ENCODE measurements at places on chromosomes 2 and 18. TPM values are rescaled to one million over a fixed set of nuclear protein-coding genes. Genes with fewer than 3 reads are reported as not detected.

GKN2 gene
- total RNA-seq, result not detected

LYPD1 gene
- total RNA-seq, result 9.8 TPM

POTEI gene
- not detected for total RNA-seq

NEURL3 gene
- total RNA-seq, result not detected

WDPCP gene
- 7.9 TPM for total RNA-seq

MRPL33 gene
- 68.1 TPM for total RNA-seq

REG1B gene
- total RNA-seq, result not detected

NCK2 gene
- total RNA-seq, result 24.4 TPM

NGEF gene
- 0.69 TPM for total RNA-seq

C2orf80 gene
- not detected for total RNA-seq

FBXO36 gene
- 5.0 TPM for total RNA-seq

CD8A gene
- total RNA-seq, result not detected

IL36A gene
- not detected for total RNA-seq

DNAJC5G gene
- total RNA-seq, result 2.4 TPM

HOXD4 gene
- 34.3 TPM for total RNA-seq

LGALSL gene
- 5.9 TPM for total RNA-seq

SIX3 gene
- total RNA-seq, result 0.59 TPM

SMAD2 gene
- 117 TPM for total RNA-seq

LDLRAD4 gene
- 5.5 TPM for total RNA-seq

TXNDC2 gene
- 0.13 TPM for total RNA-seq

WNT10A gene
- 0.47 TPM for total RNA-seq

HAAO gene
- total RNA-seq, result 2.4 TPM

FNDC4 gene
- 1.3 TPM for total RNA-seq

ANKRD53 gene
- 0.64 TPM for total RNA-seq

E2F6 gene
- 35.5 TPM for total RNA-seq

C2orf66 gene
- 0.28 TPM for total RNA-seq

RNF152 gene
- total RNA-seq, result 3.6 TPM

DSEL gene
- 24.9 TPM for total RNA-seq

STARD6 gene
- not detected for total RNA-seq

CPO gene
- total RNA-seq, result not detected

ADD2 gene
- total RNA-seq, result 6.6 TPM

FAM124B gene
- total RNA-seq, result not detected

EMILIN2 gene
- 23.4 TPM for total RNA-seq

ACADL gene
- 0.15 TPM for total RNA-seq

MAP3K19 gene
- total RNA-seq, result not detected

GRB14 gene
- 0.55 TPM for total RNA-seq

RAMP1 gene
- total RNA-seq, result 24.8 TPM

TUBA3E gene
- not detected for total RNA-seq

CPLX4 gene
- not detected for total RNA-seq

EVA1A gene
- total RNA-seq, result 4.0 TPM

REG3G gene
- total RNA-seq, result not detected

MAP2 gene
- total RNA-seq, result 2.0 TPM

B4GALT6 gene
- total RNA-seq, result 6.0 TPM

RUFY4 gene
- 1.3 TPM for total RNA-seq

TDRD15 gene
- total RNA-seq, result not detected

ABHD1 gene
- 0.22 TPM for total RNA-seq

ANO7 gene
- total RNA-seq, result 0.45 TPM

KLHL41 gene
- 0.63 TPM for total RNA-seq

PDE1A gene
- total RNA-seq, result 3.1 TPM

INHBB gene
- 0.09 TPM for total RNA-seq

C18orf32 gene
- 43.8 TPM for total RNA-seq
